Bronchial smooth muscle cell (primary cell): ENCODE measurements at places on chromosomes 3 and 15. TPM values are rescaled to one million over a fixed set of nuclear protein-coding genes. Genes with fewer than 3 reads are reported as not detected.

SI gene
- not detected in 2 replicates for total RNA-seq

TMCC1 gene
- 11.2 and 11.8 TPM in 2 replicates for total RNA-seq

ANP32A gene
- 40.2 and 43.1 TPM in 2 replicates for total RNA-seq

TMIE gene
- not detected in 2 replicates for total RNA-seq

CASR gene
- not detected in 2 replicates for total RNA-seq

DAG1 gene
- 14.0 and 17.2 TPM in 2 replicates for total RNA-seq

ARHGEF26 gene
- total RNA-seq, result 0.09 and 0.95 TPM in 2 replicates

TAGLN3 gene
- 0.69 and 4.4 TPM in 2 replicates for total RNA-seq

PPP2R3A gene
- 7.8 and 9.6 TPM in 2 replicates for total RNA-seq

CCDC32 gene
- total RNA-seq, result 10.6 and 14.4 TPM in 2 replicates

CLASP2 gene
- total RNA-seq, result 56.4 and 57.0 TPM in 2 replicates

CCDC33 gene
- total RNA-seq, result 0.16 TPM in 1 of 2 replicates, not detected in the other

CILP gene
- total RNA-seq, result 0.79 and 2.9 TPM in 2 replicates

ZMYND10 gene
- 1.3 and 1.4 TPM in 2 replicates for total RNA-seq

ARRDC4 gene
- 6.3 and 7.7 TPM in 2 replicates for total RNA-seq

LMAN1L gene
- total RNA-seq, result not detected in 2 replicates

SLC28A2 gene
- total RNA-seq, result not detected in 2 replicates

CTXN2 gene
- total RNA-seq, result not detected in 2 replicates

ARGFX gene
- total RNA-seq, result not detected in 2 replicates

STRA6 gene
- 0.34 and 0.79 TPM in 2 replicates for total RNA-seq

FSTL1 gene
- total RNA-seq, result 526 and 654 TPM in 2 replicates

SEMA3G gene
- total RNA-seq, result 0.26 TPM in 1 of 2 replicates, not detected in the other

ZKSCAN7 gene
- total RNA-seq, result 5.8 and 6.2 TPM in 2 replicates

GMNC gene
- total RNA-seq, result not detected in 2 replicates

MYL3 gene
- 0.09 TPM in 1 of 2 replicates, not detected in the other for total RNA-seq

CD96 gene
- total RNA-seq, result under 0.01 TPM in 2 replicates

SAMD7 gene
- not detected in 2 replicates for total RNA-seq

ATP13A5 gene
- total RNA-seq, result not detected in 2 replicates

SOX14 gene
- total RNA-seq, result not detected in 2 replicates

RAD51 gene
- total RNA-seq, result 1.4 TPM in 2 replicates

CFAP44 gene
- 3.2 and 4.4 TPM in 2 replicates for total RNA-seq

CPNE4 gene
- not detected in 2 replicates for total RNA-seq

LACTB gene
- 14.9 and 25.1 TPM in 2 replicates for total RNA-seq

ALDH1L1 gene
- total RNA-seq, result not detected in 2 replicates

GPR171 gene
- not detected in 2 replicates for total RNA-seq

PDE12 gene
- 6.3 and 9.4 TPM in 2 replicates for total RNA-seq

ZNF774 gene
- total RNA-seq, result 0.86 and 1.7 TPM in 2 replicates

DLL4 gene
- under 0.01 and 0.16 TPM in 2 replicates for total RNA-seq

ERICH6 gene
- under 0.01 and 0.17 TPM in 2 replicates for total RNA-seq

IMPG2 gene
- total RNA-seq, result 0.32 and 0.86 TPM in 2 replicates

LRTM1 gene
- total RNA-seq, result not detected in 2 replicates

PLA2G4D gene
- not detected in 2 replicates for total RNA-seq

AADACL2 gene
- not detected in 2 replicates for total RNA-seq

GP9 gene
- total RNA-seq, result not detected in 2 replicates

RASA2 gene
- 5.1 and 7.6 TPM in 2 replicates for total RNA-seq

CLDN1 gene
- under 0.01 and 0.17 TPM in 2 replicates for total RNA-seq

SNAP23 gene
- 61.5 and 71.6 TPM in 2 replicates for total RNA-seq

PIGZ gene
- 1.3 TPM in 2 replicates for total RNA-seq

SPG11 gene
- total RNA-seq, result 73.0 and 92.3 TPM in 2 replicates

LYSMD4 gene
- 9.5 and 13.1 TPM in 2 replicates for total RNA-seq

GREM1 gene
- total RNA-seq, result 66.7 and 213 TPM in 2 replicates

RLBP1 gene
- not detected in 2 replicates for total RNA-seq

FGF12 gene
- total RNA-seq, result under 0.01 TPM in 1 of 2 replicates, not detected in the other

SYNPR gene
- not detected in 2 replicates for total RNA-seq

CMTM8 gene
- 0.09 and 0.32 TPM in 2 replicates for total RNA-seq

POMGNT2 gene
- total RNA-seq, result 7.9 and 15.7 TPM in 2 replicates
